ENCODE measurements at places on chromosomes 1 and 21.

DNA sequence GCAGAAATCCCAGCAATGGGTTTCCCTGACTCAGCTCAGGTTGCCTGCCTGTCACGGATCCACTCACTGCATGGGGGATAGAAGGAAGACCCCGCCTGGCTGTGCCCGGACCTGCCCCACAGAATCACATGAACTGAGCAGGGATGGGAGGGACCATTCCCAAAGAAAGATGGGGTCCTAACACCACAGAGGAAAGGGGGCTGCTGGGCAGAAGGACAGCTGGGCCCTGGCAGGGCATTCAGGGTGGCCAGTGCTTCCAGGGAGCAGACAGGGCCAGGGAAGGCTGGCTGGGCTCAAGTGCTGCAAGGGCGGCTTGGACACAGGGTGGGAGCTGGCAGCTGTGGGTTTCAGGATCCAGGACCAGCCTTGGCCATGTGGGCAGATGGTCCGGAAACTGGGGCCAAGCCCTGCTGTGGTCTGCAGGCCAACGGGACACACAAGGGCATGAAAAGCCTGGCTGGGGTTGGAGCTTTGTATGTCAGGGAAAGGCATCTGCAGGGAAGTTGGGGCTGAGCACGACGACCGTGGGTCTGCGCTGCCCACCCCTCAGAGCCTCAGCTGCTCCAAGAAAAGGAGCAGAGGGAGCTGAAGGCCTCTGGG lies 723.9 kb downstream of the PTPRU start:
- DNase-seq, result no peak

DNA sequence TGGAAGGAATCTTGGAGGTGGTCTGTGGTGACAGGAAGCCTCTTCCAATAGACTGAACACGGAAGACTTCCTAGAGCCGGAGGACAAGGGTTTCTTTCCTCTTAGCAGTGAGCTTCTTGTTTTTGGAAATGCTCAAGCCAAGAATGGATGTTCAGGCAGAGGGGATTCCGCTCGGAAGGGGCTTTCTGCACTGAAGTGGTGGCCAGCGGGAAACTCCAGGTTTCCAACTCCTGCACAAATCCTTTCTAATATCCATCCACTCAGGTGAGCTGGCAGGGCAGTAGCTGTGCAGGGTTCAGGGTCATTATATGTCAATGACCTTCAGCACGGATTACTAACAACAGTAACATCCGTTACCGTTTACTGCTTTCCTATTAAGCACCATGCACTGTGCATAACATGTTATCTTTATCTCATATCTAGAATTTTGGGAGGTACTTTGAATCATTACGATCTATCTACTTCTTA lies 573 bp upstream of the CPT2 start:
- no peak for DNase-seq

- DNase-seq, result no peak
Measured at GRCh38 chr1:95957748-95958147, 723.7 kb downstream of the RWDD3 start.

DNA sequence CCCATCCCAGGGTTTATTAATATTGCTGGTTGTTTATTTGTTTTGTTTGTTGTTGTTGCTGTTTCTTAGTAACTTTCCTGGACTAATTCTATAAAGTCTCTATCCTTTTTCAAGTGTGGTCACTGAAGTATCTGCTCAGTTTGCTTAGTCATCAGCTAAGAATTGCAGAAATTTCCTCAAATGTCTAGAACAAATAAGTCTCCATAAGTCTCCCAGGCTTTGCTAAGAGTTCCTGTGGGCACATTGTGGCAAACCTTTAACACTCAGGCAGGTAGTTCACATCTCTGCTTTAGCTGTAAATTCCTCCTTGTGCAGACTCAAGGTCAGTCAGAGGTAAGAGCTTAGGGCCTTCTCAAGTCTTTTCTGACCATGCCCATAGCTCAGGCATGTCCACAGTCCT lies 38.9 kb upstream of the C1orf185 start:
- no peak for DNase-seq

- DNase-seq, result no peak
Measured at GRCh38 chr1:91817211-91817905, 68.6 kb downstream of the TGFBR3 start.

DNA sequence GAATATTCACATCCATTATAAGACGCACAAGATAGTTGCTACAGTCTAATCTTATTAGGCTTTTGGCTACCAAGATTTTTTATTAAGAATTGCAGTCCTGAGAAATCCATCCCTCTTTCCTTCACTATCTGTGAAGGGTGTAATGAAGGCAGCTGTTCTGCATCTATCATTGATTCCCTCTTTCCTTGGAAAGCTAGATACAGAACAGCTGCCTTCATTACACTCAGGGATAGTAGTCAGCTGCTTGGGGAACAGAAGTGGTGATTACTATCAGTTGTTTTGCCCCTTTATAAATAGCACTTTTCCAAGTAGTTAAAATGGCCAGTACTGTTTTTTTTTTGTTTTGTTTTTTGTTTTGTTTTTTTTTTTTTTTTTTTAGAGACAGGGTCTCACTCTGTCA lies 70.2 kb downstream of the IARS2 start:
- no peak for DNase-seq

Measured in NT2/D1 (cell line).